ENCODE measurements at places on chromosomes 5 and 9.

DNA sequence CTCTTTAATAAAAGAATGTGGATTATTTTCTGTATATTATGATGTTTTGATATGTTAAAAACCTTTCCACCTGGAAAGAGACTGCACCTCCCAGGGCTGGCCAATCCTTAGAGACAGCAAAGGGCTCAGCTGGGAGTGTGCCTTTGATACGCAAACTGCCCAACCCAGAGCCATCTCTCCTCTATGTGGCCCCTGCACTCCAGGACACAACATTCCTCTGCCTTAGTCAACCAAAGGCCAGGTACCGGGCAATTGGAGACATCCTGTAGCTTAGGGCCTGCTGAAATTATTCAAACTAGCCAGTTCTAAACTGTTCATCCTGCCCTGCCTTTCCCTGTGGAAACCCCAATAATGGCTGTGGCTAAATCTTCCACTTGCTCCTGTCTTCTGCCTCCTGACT, 5.0 kb upstream of the HSPB3 start:
- no peak for DNase-seq

- DNase-seq: no peak
These were observed 343.5 kb downstream of the PLK2 start for GRCh38 chr5:58116346-58116745.

DNA sequence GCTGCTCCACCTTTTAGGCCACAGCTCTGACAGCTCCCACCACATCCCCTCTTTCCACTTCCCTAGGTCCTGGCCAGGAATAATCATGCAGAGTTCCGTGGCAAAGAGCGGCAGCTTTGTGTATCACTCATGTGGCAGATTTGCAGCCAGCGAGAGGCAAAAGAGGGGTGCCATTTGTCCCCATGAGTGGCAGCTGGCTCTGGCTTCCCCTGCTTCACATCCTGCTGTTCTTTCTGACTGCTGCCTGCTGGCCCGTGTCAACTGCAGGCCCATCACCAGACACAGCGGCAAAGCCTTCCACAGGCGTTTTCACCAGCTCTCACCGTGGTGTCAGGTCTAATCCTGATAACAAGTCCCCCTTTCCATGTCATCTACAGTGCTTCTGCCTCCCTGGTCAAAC, 430.6 kb upstream of the DAP start:
- no peak for DNase-seq

- no peak for DNase-seq
These were observed 111.7 kb upstream of the MSX2 start for GRCh38 chr5:174612686-174613085.

DNA sequence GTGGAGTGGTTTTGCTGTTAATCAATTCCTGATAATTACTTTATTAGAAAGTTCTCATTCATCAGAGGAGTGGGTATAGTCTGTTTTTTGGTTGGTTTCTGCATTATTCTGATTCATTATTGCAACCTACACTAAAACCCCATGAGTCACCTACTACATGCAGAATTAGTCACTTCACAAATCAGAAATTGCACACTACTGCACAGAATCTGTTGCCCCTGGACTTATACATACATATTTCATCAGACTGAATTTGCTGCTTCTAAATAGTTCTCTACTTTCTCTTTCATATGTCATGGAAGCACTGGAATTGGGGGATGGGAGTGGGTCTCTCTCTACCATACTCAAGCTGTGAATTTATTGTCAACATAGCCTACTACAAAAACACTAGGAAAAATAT, 585.1 kb downstream of the DNAH5 start:
- no peak for DNase-seq

DNA sequence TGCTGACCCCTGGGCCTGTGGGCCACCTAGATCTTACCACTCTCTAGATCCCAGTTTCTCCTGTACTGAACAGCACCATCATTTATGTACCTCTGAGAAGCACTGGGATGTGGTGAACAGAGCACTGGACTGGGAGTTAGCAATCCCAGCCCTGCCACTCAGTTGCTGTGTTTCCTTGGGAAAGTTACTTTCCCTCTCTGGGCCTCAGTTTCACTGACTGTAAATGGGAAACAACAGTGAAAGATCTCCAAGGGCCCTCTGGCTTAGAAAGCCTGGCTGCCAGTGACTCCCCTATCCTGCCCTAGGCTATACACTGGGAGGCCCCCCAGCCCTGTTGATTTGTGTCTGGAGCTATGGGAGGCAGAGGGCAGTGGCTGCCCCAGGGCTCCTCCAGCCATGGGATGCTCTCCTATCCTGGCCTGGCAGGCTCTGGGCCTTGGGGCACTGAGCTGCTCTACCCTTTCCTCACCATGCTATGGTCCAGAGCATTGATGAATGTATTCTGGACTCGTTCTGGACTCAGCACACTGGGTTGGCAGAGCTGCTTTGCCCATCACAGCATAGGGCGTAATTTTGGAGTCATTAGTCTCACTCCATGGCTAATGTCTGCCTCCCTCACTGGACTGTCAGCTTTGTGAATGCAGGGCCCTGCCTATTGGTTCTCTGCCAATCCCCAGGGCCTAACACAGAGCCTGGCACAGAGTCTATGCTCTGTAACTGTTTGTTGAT, 99.3 kb downstream of the RGS3 start:
- no peak for DNase-seq
